ENCODE measurements at places on chromosomes 1 and 21.

DNA sequence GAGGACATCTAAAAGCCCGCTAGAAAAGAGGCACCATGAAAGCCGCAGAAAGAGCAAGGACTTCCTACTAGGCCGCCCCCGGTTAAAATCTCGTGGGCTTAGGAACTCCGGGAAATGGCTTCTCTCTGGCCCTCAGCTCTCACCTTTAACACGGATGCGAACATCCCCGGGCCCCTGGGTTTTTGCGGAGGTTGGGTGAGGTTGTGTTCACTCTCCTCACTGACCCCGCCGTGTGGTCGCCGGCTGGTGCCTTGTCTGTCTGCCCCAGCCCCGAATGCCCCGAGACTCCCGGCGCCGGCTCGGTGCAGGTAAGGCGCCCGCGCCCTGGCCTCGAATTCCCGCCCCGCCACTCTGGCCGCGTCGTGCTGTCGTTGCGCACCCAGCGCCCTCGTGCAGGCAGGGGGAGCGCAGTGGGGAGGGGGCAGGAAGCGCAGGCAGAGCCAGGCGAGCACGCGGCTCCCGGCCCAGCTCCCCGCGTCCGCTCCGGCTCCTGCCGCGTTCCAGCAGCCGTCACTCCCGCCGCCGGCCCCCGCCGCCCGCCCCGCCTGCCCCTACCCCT lies at the start of gene SHISAL2A:
SHISAL2A (plus strand) TSS at position 437 of the 559 bp plus-strand sequence. CDS start 326 bp downstream, outside the sequence.
- peak; percentile 34 for DNase-seq

GRCh38 chr1:153532181-153532580 lies 3.6 kb downstream of the S100A6 start:
- no peak for DNase-seq

GRCh38 chr1:199163670-199164069 lies 524.8 kb downstream of the PTPRC start:
- DNase-seq = no peak

- no peak for DNase-seq
These were observed 10.1 kb downstream of the VANGL2 start for GRCh38 chr1:160410406-160411005.

- no peak for DNase-seq
These were observed 874.8 kb downstream of the AMY1C start for GRCh38 chr1:104624538-104624937.

GRCh38 chr1:46301808-46302640 lies 1.4 kb downstream of the LRRC41 start:
- DNase-seq = peak; percentile 21

DNA sequence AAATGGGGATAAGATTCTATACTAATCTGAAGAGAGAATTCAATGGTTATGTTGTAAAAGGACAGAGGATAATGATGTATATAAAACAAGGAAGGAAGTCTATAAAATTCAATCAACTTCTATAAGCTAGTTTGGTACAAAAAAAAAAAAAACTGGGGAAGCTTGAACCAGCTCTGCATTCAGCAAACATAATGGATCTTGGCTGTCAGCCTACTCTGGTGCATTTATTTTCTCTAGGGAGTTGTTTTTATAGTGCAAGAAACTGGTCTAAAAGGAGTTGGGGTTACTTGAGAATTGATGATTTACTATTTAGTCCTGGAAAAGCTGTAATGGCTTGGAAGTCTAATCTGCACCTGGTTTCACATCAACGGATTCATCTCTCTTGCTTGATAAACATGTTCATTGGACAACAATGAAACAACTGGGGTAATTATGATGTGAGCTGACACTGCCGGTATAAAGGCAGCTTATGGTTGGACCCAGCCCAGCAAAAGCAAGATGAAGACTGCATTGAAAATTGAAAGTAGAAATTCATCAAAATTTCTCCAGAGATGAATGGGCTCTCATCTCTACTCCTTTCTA lies 199.4 kb upstream of the NRIP1 start:
- DNase-seq = no peak

- DNase-seq = no peak
These were observed 460.0 kb downstream of the NCAM2 start for GRCh38 chr21:21458124-21458631.

DNA sequence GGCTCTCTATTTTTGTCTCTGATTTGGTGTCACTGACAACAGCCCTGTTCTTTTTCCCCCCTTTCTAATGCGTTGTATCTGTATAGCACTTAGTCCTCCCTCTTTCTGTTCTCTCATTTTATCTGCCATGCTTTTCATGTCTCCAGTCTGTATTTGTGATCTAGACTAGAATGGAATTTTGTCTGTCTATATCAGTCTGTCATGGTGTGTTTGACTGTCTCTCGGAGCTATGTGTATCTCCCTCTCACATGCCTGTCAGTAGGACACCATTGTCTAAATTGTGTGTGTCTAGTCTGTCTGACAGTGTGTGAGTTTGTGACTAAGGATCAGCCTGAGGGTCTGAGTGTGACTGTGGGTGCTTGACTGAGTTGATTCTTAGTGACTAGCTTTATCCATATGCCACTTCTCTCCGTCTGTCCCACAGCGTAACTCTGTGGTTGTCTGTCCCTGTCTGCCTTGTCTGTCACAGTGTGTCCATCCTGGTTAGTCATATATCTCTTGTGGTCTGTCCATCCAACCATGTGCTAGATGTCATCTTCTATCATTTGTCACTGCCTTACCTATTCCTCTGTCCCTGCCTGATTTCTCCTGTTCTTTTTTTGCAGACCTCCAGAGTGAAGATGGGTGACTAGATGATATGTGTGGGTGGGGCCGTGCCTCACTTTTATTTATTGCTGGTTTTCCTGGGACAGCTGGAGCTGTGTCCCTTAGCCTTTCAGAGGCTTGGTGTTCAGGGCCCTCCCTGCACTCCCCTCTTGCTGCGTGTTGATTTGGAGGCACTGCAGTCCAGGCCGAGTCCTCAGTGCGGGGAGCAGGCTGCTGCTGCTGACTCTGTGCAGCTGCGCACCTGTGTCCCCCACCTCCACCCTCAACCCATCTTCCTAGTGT lies 1.4 kb upstream of the B4GALT2 start:
- no peak for DNase-seq

GRCh38 chr1:70051926-70052325 lies 153.5 kb downstream of the LRRC40 start:
- no peak for DNase-seq

DNA sequence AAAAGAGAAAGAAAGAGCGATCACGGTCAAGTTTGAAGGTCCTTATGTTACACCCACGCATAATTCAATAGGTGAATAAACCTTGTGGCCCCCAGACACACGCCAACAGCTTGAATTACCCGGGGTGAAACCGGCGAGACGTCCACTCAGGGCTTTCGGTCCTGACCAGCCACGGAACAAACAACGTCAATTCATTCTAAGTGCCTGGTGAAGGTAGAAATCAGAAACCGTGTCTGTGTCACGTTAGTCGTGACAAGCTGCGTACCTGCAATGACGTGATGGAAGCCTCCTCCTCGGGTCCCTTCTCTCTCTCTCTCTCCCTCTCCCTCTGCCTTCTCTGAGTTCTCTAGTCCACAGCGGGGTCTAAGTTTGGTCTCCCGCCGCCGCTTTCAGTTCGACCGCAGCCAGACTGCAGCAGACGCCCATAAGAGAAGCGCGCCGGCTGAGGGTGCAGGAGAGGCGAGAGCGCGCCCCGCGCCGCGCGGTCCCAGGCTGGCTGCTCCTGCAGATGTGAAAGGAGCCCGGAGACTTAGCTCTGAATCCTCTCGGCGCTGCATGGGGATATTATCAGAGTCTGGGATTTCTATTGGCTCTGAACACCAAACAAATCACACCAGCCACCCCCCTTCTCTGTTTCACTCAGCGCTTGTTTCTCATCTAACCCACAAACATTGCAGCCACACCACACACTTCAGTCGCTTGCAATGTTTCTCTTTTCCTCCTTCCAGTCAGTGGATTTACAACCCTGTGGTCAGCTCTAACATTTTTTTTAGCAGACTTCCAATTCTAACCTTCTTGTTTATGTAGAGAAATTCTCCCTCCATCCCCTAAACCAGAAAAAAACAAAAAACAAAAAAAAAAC lies at the start of gene GREM2:
GREM2 (minus strand) TSS at position 537 of the 862 bp plus-strand sequence. CDS start 118,680 bp downstream, outside the sequence.
- no peak for DNase-seq

DNA sequence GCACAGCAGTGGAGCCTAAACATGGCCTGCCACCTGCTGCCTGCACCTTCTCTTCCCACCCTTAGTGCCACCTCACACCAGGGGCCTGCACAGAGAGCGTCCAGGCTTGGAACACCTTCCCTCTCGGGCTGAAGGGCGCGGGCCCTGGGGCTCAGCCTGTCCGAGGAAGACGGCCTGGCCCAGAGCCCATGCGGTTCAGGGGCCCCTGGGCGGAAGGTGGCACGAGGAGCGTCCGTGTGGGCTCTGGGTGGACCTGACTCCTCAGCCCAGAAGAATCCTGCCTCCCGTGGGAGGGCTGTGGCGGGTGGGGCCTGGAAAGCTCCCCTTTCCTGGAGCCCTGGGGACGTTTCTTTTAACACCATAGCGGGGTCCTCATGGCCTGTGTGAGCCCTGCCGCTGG lies 19.4 kb downstream of the DFFB start:
- DNase-seq = no peak

- peak; percentile 78 for DNase-seq
These were observed 39.4 kb downstream of the ABCG1 start for GRCh38 chr21:42258150-42258884.

- no peak for DNase-seq
These were observed 144.5 kb downstream of the SPATA46 start for GRCh38 chr1:162232034-162232711.

GRCh38 chr21:41024746-41025254 lies 143.2 kb upstream of the BACE2 start:
- DNase-seq = no peak

GRCh38 chr1:208533746-208534598 lies 289.8 kb upstream of the PLXNA2 start:
- no peak for DNase-seq

GRCh38 chr1:62536865-62537264 lies 60.5 kb upstream of the ANGPTL3 start:
- no peak for DNase-seq

DNA sequence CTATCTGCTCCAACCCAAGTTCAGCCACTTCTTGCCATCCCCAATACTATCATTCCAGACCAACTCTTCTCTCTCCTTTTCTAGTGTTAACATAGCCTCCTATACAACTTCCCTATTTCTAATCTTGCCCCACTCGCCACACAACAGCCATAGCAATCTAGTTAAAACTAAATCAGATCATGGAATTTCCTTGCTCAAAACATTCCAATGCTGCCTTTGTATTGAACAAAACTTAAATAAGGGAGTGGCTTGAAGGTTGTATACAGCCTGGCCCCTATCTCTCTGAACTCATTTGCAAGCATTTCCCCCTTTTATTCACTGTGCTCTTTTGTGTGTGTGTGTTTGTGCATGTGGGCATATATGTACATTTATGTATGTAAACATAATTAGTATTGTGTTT lies 118.1 kb upstream of the SGIP1 start:
- no peak for DNase-seq

DNA sequence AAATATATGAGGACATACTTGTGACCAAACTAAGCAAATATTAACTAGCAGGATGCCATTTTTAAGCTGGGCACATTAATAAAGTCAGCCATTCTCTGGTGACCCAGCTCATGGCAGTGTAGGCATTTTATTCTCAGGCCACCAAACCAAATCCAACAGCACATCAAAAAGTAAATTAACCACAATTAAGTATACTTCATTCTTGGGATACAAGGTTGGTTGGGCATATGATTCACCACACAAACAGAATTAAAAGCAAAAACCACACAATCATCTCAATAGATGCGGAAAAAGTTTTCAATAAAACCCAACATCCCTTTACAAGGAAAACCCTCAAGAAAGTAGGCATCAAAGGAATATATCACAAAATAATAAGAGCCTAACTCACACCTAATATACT lies 101.3 kb downstream of the FAF1 start:
- no peak for DNase-seq

DNA sequence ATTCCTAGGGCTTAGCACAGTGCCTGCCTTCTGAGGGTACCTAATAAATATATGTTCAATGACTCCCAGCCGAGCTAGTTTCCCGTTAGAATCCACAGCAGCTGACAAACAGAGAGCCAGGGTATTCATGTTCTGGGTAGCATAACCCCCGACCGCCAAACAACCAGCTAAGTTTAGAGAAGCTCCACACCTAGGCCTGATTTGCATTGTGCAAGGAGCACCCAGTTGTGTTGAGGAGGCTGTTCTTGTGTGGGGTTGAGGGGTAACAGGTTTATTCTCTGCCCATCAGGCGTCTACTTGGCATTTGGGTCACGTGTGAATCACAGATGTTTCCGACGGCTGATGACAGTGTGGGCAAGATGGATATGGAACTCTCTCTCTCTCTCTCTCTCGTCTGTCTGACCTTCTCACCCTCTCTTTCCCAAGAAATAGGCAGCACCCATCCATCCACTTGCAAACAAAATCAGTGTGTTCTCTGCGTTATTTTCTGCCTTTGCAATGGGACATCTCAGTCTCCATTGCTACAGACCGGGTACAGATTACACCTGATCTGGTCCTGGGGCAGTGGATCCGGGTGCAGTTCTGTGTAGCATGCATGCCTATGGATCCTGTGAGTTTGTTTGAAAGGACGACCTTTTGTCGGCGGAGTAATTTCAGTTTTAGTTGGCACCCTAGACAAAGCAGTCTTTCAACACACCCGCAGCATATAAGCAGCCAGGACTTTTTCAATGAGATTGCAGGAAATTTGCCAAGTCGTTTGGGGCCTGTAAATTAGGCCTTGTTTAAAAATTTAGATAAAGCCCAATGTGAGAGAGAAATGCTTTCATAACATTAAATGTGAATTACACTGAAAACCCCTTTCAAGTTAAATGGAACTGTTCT lies 29.4 kb downstream of the KAZN start:
- no peak for DNase-seq

DNA sequence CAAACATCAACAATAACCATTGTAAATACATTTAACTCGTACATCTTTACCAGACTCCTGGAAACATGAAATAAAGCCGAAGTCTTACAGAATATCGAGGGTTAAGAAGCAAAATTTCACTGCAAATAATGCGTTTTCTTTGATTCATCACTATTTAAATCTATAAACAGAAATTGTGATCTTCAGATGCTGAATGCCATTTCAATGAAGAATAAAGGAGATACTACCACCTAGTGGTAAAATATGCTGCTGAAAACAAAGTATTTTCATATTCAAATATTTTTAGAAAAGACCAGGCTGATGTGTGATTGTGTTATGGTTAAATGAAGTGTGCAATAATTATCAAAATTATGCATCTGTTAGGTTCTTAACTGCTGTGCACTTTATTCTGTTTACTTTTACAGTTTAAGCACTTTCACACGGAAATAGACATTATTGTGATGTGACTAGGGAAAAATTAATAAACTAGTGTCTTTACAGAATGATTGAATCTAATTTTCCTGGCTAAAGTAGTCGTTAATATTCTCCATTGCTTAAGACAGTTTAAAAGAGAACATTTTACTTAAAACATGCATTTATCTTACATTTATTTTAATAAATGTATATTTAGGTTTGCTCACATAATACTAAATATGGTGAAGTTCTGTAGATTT lies 1093.1 kb downstream of the MRPL39 start:
- DNase-seq = no peak

Data from stimulated activated CD4-positive, alpha-beta T cell treated with anti-CD3 and anti-CD28 coated beads, Interleukin-1b, Interleukin-23, amount 100 ng/mL, for 1 hour (primary cell).